ENCODE measurements at places on chromosomes 11 and 22.

- DNase-seq, result no peak
These were observed 55.2 kb upstream of the SLC22A12 start for GRCh38 chr11:64535811-64536210.

DNA sequence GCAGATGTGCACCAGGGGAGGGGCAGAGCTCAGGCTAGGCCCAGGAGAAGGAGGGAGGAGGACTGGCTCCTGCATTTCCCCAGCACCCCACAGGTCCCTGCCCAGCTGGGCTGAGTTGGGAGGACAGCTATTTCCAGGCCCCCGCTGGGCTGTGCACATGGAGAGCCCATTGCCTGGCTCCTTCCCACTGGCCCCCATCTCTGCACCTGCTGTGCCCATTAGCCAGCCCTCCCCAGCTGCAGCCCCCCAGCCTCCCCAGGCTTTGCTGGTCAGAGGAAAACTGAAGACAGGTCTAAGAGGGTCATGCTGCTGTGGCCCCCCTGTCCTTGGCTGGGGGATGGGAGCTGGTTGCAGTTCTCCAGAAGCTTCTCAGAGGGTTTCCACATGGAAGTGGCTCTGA lies 81.8 kb upstream of the SHANK2 start:
- no peak for DNase-seq

DNA sequence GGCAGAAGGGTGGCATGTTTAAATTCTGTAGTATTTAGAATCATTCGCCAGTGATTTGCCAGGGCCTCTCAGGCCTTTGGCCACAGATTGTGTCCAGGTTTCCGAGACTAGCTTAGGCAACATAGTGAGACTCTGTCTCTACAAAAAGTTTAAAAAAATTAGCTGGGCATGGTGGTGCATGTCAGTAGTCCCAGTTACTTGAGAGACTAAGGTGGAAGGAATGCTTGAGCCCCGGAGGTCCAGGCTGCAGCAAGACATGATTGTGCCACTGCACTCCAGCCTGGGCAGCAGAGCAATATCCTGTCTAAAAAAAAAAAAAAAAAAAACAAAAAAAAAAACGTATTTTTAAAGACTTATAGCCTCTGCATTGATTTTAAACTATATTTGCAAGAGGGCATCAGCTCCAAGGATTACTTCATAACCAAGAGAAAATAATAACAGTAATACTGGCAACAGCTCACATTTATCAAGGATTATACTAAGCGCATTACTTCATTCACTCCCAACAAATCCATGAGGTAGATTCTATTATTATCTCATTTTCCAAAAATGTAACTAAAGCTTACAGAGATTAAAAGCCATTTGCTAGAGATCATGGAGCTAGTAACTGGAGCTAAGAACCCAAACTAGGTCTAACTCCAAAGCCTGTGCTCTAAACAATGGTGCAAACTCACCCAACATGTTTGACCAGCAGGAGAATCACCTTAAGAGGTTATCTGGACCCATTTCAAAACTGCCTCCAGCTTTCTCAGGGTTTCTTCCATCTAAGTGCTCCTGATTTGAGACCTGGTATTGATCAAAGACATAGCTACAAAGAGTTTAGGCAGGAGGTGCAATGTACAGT lies 32.6 kb upstream of the SLC6A5 start:
- no peak for DNase-seq

DNA sequence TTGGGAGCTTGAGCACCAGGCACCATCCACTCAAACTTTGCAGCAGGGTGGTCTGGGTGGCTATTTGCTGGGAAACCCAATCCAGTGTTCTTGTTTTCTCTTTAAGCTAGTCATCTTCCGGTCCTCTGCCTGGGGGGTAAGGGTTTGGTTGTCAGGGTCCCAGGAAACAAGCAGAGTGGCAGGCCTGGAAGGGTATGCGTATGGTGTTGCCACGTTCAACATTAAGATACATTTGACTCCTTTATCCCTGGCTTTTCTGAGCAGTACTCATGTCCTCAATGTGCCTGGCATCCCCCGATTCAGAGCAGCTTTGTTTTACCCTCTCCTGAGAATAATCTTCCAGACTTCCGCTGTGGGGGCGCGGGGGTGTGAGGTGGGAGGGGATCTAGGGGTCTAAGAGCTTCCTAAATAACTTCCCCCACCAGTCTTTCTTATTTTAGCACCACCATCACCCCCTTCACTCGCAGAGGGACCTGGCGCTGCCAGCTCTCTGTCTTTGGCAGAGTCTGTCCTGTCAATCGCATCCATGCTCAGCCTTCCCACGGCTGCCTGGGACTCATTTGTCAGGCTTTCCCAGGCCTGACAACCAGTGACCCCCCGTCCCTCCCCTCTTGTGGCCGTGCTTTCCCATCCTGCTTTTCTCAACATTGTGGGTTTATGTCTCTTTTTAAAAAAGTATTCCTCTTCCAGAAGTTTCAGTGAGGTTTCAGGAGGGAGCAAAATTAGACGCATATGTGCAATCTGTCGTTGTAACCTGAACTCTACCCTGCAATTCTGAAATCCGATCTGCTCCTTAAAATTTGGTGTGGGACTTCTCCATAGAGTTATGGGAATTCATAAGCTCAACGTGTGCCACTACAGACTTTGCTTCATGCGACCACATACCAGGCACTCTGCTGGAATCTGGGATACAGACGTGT lies 27.0 kb upstream of the RBFOX2 start:
- no peak for DNase-seq

- DNase-seq, result no peak
These were observed 153.9 kb upstream of the ZC3H12C start for GRCh38 chr11:109939166-109939810.

- DNase-seq, result no peak
These were observed 644.4 kb downstream of the TBC1D22A start for GRCh38 chr22:47406896-47407295.

All from stimulated activated CD4-positive, alpha-beta T cell treated with anti-CD3 and anti-CD28 coated beads, TNF-alpha, amount 100 ng/mL, for 1 hour (primary cell).